ENCODE measurements at places on chromosomes 16 and 17. TPM values are rescaled to one million over a fixed set of nuclear protein-coding genes. Genes with fewer than 3 reads are reported as not detected.

Gene SPATA22
- total RNA-seq, result not detected

Gene MLKL
- total RNA-seq, result 27.5 TPM

Gene FOXJ1
- 3.4 TPM for total RNA-seq

Gene CHRNE
- total RNA-seq, result not detected

Gene BLTP2
- 129 TPM for total RNA-seq

Gene GJC1
- not detected for total RNA-seq

Gene OR3A3
- not detected for total RNA-seq

Gene NPIPB13
- 0.39 TPM for total RNA-seq

Gene FBF1
- 7.4 TPM for total RNA-seq

Gene KRTAP4-5
- not detected for total RNA-seq

Gene KRTAP4-3
- not detected for total RNA-seq

Gene METTL23
- 52.8 TPM for total RNA-seq

Gene MT1F
- 5.6 TPM for total RNA-seq

Gene TMC6
- total RNA-seq, result 238 TPM

Gene NPTX1
- total RNA-seq, result not detected

Gene EFCAB5
- total RNA-seq, result 0.51 TPM

Gene LLGL2
- total RNA-seq, result 162 TPM

Gene TMEM220
- total RNA-seq, result not detected

Gene EVPLL
- total RNA-seq, result 0.52 TPM

Gene PDILT
- not detected for total RNA-seq

Gene TEKT3
- total RNA-seq, result not detected

Gene METTL9
- 120 TPM for total RNA-seq

Gene CCDC154
- total RNA-seq, result not detected

Gene SLC16A3
- total RNA-seq, result 156 TPM

Gene SUPT4H1
- 60.0 TPM for total RNA-seq

Gene XPO6
- total RNA-seq, result 178 TPM

Gene VMO1
- 0.58 TPM for total RNA-seq

Gene DNAI2
- total RNA-seq, result not detected

Gene AHSP
- total RNA-seq, result not detected

Gene RAI1
- total RNA-seq, result 37.8 TPM

Gene VAT1L
- not detected for total RNA-seq

Gene OR1A1
- not detected for total RNA-seq

Measured in HT-29 (cell line).